Iris pigment epithelial cell (primary cell): ENCODE measurements at places on chromosomes 7 and 10.

DNA sequence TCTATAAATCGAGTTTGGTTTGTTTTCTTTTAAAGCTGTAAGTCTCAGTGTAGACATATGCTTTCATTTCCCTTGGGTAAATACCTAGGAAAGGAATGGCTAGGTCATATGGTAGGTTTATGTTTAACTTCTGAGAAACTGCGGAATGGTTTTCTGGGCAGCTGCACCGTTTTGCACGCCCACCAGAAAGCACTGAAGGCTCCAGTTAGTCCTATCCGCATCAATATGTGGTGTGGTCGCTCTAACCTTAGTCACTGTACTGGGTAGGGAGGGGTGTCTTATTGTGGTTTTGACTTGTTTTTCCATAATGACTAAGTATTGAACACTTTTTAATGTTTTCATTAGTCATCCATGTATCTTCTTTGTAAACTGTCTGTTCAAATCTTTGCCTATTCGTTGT is 279.5 kb upstream of the AKR1E2 start:
- peak; percentile 66 for DNase-seq

DNA sequence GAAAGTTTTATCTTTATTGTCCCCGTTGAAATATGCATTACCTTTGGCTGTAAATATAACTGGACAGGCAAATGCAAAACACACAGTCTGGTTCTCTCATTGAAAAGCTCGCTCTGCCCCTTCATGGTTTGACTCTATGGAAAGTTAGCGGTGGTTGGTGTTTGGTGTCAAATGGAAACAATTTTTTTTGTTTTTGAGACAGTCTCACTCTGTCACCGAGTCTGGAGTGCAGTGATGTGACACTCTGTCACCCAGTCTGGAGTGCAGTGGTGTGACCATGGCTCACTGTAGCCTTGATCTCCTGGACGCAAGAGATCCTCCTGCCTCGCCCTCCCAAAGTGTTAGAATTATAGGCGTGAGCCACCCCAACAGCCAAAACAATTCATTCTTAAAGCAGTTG is 149.7 kb downstream of the LRRC4 start:
- DNase-seq, result no peak

DNA sequence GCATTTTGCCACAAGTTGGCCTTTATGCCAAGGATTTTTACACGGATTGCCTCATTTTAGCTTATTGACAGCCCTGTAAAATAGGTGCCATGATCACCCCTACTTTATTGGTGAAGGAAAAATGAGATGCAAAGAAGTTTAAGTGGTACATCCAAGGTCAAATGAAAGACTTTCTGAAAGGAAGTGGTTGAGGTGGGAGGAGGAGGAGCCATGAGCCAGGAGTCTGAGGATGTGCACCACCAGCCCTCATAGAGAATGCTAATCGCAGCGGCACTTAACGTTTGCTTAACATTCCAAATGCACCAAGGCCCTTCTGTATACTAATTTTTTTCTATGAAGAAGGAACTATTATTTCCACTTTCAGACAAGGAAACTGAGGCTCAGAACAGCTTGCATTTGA is 31.0 kb upstream of the LRRC18 start:
- no peak for DNase-seq

GRCh38 chr7:150564566-150564965 is 2.6 kb upstream of the GIMAP4 start:
- no peak for DNase-seq

DNA sequence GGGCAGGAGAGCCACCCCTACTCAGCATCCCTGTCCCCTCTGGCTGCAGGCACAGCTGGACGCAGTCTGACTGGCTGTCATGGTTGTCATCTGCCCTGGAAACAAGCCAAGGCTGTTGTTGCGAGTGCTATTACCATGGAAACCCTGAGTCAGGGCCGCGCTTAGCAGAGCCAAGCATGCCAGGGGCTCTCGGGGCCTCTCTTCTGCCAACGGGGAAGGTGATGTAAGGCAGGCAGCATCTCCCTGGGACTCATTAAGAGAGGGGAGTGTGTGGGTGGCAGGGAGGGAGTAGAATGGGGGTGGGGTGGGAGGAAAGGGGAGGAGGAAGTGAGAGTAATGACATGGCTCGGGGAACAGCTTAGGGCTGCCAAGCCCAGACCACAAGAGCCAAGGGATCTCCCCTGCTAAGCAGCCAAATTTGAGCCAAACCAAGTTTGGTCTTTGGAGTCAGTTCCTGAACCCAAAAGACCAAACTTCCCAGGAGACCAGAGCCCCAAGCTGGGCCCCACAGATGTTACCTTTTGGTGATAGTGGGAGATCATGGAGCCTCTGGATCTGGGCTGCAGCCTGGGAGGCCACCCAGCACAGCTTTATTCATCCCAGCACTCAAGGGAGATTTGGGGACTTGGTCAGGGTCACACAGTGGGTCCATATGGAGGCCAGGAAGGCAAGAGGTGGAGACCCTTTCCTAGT is 67.6 kb downstream of the TMEM130 start:
- DNase-seq, result peak; percentile 17
